ENCODE measurements at places on chromosomes 7 and 10.

GRCh38 chr10:130921461-130921860 lies 390.1 kb downstream of the TCERG1L start:
- DNase-seq: no peak

- no peak for DNase-seq
Observed at GRCh38 chr7:121484089-121484763, 88.1 kb upstream of the FAM3C start.

GRCh38 chr7:138008019-138008587 lies 6.2 kb upstream of the CREB3L2 start:
- no peak for DNase-seq

DNA sequence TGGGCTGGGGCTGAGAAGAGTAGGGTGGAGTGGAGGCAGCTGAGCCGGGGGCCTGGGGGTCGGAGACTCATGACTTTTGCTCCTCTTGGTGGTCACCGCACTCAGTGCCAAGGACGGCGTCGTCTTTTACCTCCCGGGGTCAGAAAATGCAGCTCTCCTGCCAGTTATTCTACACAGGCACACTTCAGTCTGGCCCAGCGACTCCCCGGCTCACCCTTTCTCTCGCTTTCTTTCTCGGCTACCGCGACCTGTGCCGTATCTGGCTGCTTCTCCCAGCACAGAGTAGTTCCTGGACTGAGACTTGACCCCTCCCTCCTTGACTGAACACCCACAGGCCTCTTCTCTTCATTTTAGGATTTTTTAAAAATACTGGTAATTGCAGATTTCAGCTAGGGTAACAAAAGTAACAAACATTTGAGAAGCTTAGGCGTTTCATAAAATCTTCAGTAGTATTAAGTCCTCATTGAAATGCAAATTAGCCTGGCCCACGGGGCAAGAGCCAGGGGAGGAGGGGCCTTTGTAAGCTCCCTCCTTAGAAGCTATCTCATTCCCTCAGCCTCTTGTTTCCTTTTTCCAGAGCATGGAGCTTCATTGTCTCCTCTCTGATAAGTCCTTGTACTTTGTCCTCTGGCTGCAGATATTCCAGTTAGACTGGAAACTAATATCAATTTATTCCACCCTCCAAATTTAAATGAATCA lies 1.1 kb upstream of the PRLHR start:
- DNase-seq: no peak

DNA sequence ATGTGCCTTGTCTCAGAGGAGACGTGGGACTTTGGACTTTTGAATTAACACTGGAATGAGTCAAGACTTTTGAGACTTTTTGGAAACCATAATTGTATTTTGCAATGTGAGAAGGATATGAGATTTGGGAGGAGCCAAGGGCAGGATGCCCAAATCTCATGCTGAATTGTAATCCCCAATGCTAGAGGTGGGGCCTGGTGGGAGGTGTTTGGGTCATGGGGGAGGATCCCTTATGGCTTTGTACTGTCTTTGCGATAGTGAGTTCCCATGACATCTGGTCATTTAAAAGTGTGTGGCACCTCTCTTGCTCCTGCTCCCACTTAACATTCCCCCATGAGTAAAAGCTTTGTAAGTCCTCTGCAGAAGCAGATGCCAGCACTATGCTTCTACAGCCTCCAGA lies 39.2 kb downstream of the DNAJC9 start:
- no peak for DNase-seq

- DNase-seq: no peak
Observed at GRCh38 chr10:87093632-87094372, 841 bp downstream of the GLUD1 start.

DNA sequence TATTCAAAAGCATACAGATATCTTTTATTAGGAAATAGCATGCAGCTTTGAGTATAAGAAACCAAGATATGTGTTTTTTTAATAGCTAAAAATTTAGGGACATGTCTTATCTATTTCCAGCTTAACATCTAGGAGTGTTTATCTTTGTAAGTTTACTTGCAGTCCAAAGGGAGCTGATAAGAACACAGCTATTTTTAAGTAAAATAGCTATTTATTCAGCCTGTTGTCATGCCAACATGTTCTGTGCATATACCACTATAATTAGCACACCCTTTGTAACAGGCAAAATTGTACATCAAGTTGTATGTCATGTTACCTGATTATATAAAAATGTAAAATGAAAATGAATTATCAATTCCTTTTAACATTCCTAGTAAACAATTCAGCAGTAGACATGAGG lies 29.6 kb downstream of the FAM133B start:
- no peak for DNase-seq

GRCh38 chr7:154746571-154747360 lies 256.2 kb downstream of the PAXIP1 start:
- DNase-seq: no peak

GRCh38 chr7:157969995-157970394 lies 617.6 kb downstream of the PTPRN2 start:
- no peak for DNase-seq

Data from DMS 273 treated with DMSO at 0.1 percent for 48 hours (cell line).